ENCODE measurements at places on chromosomes 6 and 20.

DNA sequence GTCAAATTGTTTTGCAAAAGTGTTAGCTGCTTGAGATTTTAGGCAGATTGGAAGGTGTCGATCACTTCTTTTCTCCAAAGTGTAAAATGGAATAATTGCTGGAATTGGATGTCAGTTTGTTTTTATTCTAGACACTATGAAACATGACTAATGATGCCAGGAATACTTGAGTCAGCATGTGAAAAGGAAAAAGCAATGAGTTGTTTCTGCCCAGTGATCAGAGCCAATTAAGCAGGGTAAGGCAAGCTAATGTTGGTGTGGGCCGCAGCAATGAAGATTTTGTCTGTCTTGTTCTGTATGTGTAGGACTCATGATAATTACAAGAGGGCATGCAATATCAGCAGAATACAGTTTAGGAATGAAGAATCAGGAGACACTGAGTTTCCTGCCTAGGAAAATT is 110.3 kb downstream of the CARMIL1 start:
- no peak for DNase-seq

GRCh38 chr6:105330913-105331312 is 72.0 kb downstream of the PREP start:
- DNase-seq: no peak

DNA sequence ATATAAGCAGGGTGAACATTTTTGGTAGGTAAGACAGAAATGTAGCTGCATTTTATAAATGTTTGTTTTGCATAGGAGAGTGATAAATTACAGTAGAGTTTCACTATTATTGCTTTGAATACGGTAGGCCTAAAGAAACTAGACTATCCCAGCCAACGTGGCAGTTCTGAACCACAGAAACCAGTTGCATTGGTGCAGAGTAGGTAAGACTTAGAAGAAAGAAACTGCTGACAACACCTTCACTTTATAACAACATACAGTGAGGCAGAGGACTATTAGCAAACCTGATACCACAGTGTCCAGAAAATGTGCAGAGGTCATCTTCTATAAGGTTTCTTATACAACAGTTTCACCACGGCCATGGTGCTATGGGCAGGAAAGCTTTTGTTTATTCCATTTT is 566.1 kb downstream of the KIF16B start:
- DNase-seq: no peak

GRCh38 chr6:40732878-40733277 is 145.7 kb upstream of the LRFN2 start:
- DNase-seq: no peak

DNA sequence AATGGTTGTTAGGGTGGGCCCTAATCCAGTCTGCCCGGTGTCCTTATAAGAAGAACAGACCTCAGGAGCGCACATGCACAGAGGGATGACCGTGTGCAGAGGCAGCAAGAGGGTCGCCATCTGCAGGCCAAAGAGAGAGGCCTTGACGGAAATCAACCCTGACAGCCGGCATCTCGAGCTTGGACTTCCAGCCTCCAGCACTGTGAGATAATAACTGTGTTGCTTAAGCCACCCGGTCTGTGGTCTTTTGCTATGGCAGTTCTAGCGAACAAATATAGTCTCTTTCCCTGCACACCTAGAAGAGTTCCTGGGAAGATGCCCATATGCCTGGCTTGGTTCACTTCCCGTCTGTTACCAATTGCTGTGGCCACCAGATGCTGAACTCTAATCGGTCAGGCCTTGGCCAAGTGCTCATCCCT is 35.3 kb upstream of the PTGIS start:
- DNase-seq: no peak

DNA sequence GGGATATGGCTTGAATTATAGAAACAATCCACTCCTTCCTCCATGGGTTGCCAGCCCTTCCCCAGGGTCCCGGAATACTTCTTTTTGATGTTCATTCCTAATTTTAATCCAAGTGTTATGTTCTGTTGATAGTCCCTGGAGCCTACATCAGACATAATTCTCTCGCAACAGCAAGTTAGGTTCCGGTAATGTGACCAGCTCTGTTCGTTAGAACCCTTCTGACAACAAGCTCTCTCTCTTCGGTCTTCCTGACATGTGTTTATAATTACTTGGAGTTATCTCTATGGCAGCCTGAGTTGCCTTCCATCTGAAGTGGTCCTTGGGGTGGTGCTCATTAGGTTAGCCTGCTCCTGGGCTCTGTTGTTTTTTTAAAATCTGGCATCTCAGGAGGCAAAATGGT is 506.9 kb upstream of the JARID2 start:
- DNase-seq: no peak

DNA sequence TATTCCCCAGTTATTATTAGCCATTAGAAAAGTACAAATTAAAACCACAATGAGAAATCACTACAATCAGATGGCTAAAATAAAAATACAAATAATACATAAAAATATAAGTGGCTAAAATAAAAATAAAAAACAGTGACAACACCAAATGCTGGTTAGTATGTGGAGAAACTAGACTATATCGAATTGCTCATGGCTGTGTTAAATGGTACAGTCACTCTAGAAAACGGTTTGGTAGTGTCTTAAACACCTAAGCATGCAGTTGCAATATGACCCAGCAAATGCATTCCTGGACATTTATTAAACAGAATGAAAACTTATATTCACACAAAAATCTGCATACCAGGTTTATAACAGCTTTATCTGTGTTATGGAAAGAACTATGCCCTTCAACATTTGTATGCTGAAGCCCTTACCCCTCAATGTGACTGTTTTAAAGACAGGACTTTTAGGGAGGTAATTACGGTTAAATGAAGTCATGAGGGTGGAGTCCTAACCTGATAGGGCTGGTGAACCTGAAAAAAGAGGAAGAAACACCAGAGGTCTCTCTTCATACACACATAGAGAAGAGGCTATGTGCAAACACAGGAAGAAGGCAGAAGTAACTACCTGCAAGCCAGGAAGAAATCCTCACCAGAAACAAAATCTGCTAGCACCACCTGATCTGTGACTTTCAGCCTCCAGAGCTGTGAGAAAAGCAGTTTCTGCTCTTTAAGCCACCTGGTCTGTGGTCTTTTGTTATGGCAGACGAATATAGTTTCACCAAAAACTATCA is 84.9 kb downstream of the ASCC3 start:
- no peak for DNase-seq

GRCh38 chr6:157937916-157938315 is 43.7 kb upstream of the SYNJ2 start:
- no peak for DNase-seq

- DNase-seq: no peak
These were observed 17.7 kb upstream of the SULF2 start for GRCh38 chr20:47802975-47803374.

- no peak for DNase-seq
These were observed 62.2 kb upstream of the SUPT3H start for GRCh38 chr6:45439861-45440388.

DNA sequence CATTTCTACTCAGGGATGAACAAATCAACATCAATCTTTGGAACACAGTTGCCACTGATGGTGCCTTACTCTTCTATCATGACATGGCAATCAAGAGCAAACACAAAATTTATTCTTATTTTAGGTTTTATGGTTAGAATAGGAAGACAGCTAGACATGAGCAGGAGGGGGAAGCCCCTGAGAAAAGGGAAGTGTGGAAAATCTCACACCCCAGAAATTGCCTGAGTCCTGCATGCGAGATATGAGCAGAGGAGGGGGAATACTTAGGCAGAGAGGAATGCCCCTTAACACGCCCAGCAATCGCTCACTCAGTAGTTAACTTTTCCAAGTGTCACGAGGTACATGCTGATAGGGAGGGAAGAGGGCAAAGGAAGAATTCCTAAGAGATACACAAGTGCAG is 79.3 kb downstream of the PLG start:
- DNase-seq: no peak

DNA sequence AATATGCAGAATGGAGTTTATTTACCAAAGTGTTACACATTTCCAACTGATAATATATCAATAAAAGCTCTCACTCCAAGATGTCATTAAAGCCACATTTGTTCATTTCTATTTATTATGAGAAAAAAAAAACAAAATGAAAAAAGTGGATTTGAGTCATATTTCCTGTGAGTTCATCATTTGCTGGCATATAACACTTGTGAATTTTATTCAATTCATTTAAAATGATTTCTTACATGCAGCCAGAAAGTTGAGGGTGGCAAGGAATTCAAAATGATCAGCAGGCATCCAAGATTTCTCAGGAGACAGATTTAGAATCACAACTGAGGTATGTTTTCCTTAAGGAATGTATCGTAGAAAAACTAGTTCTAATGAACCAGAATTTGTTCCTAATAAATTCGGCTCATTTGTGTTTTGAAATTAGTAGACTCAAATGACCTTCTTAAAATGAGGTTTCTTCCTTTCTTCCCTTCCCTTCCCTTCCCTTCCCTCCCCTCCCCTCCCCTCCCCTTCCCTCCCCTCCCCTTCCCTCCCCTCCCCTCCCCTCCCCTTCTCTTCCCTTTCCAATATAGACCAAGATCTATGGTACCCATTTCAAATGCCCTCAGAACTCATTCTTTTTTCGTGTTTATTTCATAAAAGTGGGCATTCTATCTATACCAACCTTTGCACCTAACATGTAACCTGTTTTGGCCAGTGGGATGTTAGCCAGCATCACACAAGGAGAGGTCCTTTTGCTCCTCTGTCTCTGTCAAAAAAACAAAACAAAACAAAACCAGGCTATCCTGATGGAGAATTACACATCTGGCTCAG is 357.9 kb upstream of the TSHZ2 start:
- no peak for DNase-seq

DNA sequence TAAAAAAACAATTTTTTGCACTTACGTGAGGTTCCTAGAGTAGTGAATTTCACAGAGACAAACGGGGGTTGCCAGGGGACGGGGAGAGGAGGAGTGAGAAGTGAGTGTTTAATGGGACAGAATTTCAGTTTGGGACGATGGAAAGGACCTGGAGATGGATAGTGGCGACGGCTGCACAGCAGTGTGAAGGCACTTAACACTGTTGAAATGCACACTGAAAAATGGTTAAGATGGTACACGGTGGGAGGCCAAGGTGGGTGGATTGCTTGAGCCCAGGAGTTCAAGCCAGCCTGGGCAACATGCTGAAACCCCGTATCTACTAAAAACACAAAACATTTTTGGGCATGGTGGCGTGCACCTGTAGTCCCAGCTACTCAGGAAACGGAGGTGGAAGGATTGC is 31.4 kb downstream of the RPP40 start:
- no peak for DNase-seq

DNA sequence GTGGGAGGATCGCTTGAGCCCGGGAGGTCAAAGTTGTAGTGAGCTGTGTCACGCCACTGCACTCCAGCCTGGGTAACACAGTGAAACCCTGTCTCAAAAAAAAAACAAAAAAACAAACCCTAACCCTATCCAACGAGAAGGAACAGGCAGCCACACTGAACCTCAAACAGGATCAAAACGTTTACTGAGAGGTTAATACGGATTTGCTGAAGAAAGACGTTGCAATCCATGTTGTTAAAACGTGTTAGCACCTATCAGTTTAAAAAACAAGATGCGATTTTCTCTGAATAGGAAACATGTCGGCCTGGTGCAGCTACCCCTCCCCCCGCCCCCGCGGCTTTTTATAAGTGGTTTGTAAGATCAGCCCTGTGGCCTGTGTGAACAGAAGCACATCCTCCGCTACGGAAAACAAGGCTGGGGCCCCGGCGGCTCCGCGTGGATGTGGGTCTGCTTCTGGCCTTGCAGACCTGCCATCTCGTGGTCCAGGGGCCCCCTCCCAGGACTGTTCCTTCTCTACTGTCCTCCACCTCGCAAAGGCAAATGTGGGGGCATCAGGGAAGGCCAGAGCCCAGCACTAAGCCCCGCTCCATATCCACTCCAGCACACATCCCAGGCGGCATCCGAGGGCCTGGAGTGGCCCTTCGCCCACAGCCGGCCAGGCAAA is 11.4 kb downstream of the SLC2A4RG start:
- peak; percentile 40 for DNase-seq

DNA sequence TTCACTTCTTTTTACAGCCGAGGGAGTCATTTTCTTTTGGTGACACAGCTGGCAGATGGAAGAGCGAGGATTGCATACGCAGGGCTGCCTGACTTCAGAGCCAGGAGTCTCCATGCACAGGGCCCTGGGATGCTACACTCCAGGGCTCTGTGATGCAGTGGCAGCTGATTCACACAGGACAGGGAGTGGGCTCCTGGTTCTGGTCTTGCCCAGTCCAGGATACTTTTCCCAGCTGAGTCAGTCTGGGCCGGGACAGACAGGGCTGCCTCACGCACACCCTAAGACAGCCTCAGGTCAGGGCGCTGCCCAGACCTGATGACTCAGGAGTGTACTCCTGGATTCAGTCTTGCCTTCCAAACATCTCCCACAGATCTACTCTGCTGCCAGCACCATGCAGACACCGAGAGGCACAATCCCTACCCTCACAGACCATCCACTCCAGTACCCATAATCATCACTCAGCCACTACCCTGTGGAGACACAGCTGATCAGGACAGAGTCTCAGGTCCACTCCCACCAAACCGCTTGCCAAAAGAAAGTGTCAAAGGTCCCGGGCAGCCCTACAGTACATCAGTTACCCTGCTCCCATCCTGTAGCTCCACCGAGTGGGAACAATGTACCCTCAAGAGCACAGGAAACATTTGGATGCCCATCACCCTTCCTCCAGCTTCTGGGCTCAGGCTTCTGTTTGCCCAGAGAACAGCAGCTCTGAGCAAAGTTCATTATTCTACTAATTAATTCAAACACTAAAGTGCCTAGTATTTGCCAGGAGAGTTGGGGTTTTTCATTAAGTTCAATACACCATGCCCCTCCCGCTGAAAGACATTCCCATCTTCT is 11.5 kb downstream of the SDC4 start:
- DNase-seq: no peak

- DNase-seq: no peak
These were observed 246.7 kb downstream of the FOXC1 start for GRCh38 chr6:1856381-1856780.

DNA sequence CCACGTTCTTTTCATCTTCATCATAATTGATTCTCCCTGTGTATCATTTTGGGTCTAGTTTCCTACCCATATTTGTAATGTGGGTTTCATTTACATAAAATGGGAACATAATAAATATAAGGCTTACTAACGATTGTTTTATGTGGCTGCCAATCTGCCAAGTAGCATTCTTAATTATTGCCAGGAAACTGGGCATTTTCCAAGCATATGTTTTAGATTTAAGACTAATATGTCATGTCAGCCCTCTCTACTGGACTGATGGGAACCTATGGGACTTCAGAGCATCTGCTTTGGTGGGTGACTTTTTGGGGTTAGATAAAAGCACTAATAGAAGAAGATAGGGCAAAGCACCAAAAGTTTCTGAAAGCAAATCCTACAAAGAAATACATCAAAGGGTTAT is 157.5 kb downstream of the TBX18 start:
- no peak for DNase-seq

Measured in stimulated activated CD4-positive, alpha-beta T cell treated with anti-CD3 and anti-CD28 coated beads, Interleukin-15, amount 100 ng/mL, for 1 hour (primary cell).